ENCODE measurements at places on chromosomes 16 and 17.

- DNase-seq, result no peak
Measured at GRCh38 chr16:87145181-87146176, 171.7 kb downstream of the C16orf95 start.

- DNase-seq, result no peak
Measured at GRCh38 chr17:42797067-42798007, 1.2 kb downstream of the COA3 start.

GRCh38 chr17:59004338-59005111 lies 102.2 kb downstream of the TRIM37 start:
- peak; percentile 10 for DNase-seq

GRCh38 chr17:2292100-2292499 lies 11.5 kb downstream of the SMG6 start:
- no peak for DNase-seq

DNA sequence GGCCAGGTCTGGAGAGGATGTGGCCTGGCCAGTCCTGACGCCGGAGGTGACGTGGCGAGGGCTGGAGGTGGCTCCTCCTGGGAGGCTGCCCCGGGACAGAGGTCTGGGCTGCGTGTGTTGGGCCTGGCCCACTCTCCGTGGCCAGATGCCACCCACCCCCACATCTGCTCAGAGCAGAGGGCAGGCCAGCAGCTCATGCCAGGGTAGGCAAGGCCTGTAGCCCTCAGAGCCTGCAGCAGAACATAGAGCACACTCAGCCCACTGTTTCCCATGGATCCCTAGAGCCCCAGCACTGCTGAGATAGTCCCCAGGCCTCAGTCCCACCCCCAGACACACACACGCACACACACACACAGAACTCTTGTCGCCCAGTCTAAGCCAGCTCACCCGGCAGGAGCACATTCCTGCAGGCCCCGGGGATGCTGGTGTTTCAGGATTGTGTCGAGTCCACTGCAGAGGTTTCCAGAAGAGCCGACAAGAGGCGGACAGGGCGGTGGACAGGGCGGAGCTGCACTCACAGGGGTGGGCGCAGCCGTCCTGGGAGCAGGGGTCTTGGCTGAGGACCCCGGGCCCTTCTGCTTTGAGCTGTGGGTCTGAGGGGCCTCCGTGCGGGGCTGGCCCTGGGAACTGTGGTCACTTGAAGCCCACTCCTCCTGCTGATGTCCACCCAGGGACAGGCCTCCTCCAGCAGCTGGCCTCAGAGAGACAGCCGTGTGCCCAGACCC lies 33.4 kb downstream of the SOX8 start:
- no peak for DNase-seq

DNA sequence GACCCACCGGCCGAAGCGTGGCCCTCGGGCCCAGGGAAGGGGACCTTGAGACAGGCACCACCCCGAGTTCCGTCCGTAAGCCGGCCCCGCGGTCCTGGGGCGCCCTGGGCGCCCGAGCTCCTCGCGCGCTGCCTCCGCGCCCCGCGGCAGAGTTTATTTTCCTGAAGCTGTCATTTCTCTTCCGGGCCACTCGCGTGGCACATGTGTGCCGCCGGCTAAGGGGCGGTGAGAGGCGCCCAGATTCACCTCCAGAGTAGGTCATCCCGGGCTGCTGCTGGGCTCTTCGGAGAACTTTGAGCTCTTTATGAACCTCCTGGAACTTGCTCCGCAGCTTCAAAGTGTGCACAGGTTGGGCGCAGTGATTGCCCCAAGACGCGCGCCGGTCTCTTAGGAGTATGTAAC lies 489 bp downstream of the ZC3H18 start:
- peak; percentile 39 for DNase-seq

All from activated naive CD4-positive, alpha-beta T cell (primary cell).